ENCODE measurements at places on chromosomes 16 and 17.
A peak's percentile ranks its signal among the peaks of the same experiment; 100 is the strongest.

DNA sequence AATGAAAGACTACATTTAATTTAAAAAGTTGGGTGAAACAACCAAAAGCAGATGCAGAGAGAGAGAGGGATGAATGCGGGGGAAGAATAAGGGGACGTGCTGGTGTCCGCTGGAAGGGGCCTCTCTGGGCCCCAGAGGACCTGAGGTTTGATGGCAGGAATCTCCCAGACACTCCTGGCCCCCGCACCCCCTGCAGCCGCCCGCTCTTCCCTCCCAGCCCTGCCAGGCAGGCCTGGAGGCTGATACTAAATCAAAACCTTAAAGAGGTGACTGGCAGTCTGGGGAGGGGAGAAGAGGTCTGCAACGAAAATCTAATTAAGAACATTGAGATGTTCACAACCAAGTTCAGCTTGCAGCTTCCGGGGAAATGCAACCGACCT lies 2.4 kb downstream of the FOXL1 start:
- no peak for DNase-seq

GRCh38 chr16:31020536-31020935 lies 10.1 kb upstream of the STX1B start:
- no peak for DNase-seq

GRCh38 chr16:30888856-30889499 lies 4.9 kb downstream of the BCL7C start:
- DNase-seq, result no peak

- DNase-seq, result peak; percentile 59
Measured at GRCh38 chr17:75908201-75908600, 3.5 kb upstream of the MRPL38 start.

GRCh38 chr16:81385031-81385756 lies 59.4 kb upstream of the CMIP start:
- no peak for DNase-seq

DNA sequence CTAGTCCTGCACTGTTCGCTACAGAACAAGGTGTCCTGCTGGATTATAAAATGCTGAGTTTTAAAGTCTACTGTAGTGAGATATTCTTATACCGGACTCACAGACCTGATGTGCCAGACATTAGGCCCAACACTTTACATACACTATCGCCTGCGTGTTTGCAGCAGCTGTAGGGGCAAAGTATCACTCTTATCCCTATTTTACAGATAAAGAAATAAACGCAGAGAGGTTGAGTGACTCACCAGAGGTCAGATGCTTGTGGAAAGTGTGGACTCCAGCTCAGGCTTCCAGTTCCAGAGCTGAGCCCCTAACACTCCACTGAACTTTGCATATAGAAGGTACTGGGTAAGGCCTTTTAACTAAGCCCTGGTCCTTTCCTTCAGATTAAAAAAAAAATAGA lies 47.4 kb downstream of the PLXDC1 start:
- no peak for DNase-seq

GRCh38 chr16:26281381-26282110 lies 589.8 kb downstream of the HS3ST4 start:
- DNase-seq, result no peak

GRCh38 chr16:1188432-1189189 lies 35.7 kb downstream of the CACNA1H start:
- DNase-seq, result peak; percentile 13

Data from AG10803 (cell line).